Hippocampal formation (tissue), 2 donors: ENCODE measurements at places on chromosomes 5 and 9.

DNA sequence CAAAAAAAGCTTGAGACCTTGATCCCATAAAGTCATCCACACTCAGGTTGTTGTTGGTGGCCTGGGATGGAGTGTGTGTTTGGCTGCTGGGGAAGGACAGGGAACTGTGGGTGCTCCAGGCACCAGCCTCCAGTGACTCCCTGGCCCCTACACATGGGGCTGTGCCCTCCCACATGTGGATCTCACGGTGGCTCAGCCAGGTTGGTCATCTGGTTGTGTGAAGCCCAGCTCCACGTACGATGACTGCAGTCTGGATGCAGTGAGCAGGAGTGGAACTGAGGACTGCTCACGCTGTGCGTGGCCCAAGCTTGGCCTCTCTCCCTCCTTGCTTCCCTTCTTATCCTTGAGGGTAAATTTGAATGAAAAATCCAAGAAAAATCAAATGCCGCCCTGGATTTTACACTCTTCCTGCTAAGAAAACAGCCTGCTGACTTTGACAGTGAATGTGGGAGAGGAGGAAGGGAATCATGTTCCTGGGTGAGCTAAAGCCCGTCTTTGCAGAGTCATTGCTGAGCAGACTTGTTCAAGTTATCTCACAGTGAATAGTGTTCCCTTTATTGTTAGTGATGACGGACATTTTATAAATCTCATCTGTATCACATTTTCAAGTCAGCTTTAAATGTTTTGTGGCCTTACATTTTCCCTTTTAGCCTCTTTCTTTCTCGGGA, 65.1 kb upstream of the CACNA1B start:
- DNase-seq: no peak

- no peak for DNase-seq
These were observed 1185.4 kb upstream of the SEMA6A start for GRCh38 chr5:117759849-117760499.

DNA sequence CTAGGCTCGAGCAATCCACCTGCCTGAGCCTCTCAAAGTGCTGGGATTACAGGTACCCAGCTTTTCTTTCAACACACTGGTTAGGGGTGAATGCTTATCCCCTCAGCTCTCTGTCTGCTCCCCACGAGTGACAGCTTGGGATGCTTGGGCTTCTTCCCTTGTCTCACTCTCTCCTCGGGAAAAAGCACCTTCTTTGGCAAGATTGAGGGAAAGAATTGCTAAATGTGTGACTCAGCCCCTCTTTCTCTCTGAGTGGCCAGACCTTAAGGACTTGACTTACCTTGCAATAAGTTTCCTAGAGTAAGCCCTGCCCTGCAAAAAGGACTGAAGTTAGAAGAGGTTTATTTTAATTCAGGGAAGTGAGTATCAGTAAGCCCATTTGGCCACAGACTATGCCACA, 68.1 kb upstream of the ERBIN start:
- DNase-seq: no peak

DNA sequence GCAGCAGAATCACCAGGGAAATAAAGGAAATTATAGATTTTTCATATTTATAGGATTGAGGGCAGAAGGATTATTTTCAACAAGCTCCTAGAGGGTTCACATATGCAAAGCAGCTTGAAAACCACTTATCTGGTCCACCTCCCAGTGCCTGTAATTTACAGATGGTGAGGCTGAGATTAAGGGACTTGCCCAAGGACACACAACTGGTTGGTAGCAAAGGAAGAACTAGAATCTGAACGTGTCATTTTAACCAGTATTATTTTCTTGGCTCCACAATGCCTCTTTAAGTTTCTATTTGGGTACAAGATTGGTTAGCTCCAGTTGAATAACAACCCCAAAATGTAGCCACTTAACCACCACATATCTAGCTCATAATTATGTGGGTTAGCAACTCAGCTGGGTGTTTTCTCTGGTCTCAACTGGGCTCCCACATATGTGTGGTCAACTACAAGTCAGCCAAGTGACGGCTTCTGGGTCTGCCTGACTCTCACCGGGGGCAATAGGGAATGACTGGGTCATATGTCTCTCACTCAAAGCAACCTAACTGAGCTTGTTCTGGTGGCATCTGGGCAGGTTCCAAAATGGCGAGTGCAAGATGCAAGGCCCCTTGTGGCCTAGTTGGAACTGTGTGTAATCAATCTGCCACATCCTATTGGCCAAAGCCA, 127.7 kb downstream of the ZDHHC21 start:
- no peak for DNase-seq

DNA sequence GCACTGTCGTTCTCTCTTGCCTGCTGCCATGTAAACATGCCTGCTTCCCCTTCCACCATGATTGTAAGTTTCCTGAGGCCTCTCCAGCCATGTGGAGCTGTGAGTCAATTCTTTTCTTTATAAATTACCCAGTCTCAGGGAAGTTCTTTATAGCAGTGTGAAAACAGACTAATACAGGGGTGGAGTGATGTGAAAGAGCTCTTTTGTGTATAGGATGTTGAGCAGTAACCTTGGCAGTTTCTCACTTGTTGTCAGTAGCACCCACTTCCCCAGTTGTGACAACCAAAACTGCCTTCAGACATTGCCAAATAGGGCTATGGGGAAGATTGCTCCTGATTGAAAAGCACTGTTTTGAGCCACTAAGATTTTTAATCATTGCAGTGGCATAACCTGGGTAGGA, 552.2 kb upstream of the ZNF462 start:
- DNase-seq: no peak

DNA sequence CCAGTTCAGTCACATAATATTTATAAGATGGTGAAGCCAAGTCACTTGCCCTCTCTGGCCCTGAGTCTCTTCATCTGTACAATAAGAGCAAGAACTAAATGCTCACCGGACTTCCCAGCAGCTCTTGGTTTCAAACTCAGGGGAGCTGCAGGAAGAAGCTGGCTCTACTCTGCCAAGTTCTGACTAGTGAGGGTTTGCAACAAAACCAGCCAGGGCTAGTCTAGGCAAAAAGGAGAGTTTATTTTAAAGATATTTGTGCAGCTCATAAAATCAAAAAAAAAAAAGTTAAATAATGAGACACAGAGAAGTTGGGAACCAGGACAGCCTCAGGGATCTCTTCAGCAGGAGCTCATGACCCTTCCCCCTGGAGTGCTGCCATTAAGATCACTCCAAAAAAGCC, 107.3 kb downstream of the DOCK2 start:
- DNase-seq: no peak

- DNase-seq: no peak
These were observed 1.0 kb upstream of the FBXW11 start for GRCh38 chr5:172007175-172008110.

DNA sequence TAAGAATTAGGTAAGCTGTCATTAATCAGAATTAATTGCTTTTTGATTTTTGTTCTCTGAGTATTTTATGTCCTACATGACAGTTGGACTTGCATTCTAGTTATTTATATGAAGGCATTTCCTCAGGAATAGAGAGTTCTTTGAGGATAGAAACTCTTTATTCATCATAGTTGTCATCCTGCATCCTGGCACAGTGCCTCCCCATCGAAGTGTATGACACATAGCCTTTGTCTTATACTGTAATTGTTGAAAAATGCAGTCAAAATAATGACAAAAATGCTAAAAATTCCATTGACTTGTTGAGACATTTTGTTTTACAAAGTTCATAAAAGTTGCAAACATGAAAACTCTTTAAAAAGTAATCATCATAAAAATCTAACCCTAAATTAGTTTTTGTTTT, 36.5 kb downstream of the CFAP95 start:
- DNase-seq: no peak

DNA sequence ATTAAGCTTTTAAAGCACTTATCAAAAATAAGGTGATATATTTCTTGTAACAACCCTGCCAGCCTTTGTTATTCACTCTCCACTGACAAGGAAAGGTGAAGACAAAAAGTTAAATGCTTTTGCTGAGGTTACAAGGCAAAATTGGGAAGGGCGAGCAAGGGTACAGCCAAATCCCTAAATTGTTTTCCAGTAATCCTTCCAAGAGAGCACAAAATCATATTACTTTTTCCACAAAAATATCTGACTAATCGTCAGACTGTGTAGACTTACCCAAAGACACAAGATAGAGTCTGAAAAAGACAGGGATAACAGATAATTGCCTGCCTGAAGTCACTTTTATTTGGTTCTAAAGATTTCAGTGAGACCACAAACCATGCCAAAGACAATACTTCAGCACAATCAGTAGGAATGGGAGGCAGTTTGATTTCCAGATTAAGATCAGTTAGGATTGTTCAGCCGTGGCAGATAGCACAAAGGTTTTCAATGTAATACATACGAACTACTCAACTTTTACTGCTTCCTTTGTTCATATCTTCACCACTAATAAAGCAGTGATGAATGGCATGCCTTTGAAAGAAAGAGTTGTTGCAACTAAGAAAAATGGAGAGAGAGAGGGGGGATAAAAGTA, 383.8 kb upstream of the TUSC1 start:
- DNase-seq: no peak
